ENCODE measurements at places on chromosomes 16 and 17. TPM values are rescaled to one million over a fixed set of nuclear protein-coding genes. Genes with fewer than 3 reads are reported as not detected.

- no peaks in the 10 kb centered on the region for H3K4me1 ChIP-seq
- no peak overlapping the region for H3K27ac ChIP-seq
- no peaks in the 10 kb centered on the region for H3K27me3 ChIP-seq
- H3K4me3 ChIP-seq: no peak overlapping the region
These were observed 936.1 kb upstream of the SOX9 start for GRCh38 chr17:71184716-71185115.

GRCh38 chr17:69511250-69511649, 96.8 kb downstream of the MAP2K6 start:
- no peak overlapping the region for H3K27ac ChIP-seq
- no peaks in the 10 kb centered on the region for H3K27me3 ChIP-seq
- H3K4me1 ChIP-seq: no peaks in the 10 kb centered on the region

- no peak within 1 kb of the TSS for H3K27ac ChIP-seq
- H3K27me3 ChIP-seq: no peaks in the 10 kb centered on the region
- no peak within 1 kb of the TSS for H3K4me3 ChIP-seq
- H3K4me1 ChIP-seq: peaks cover 4% of the 10 kb centered on the region
These were observed at the start of gene BCO1 for GRCh38 chr16:81238296-81239011. Gene BCO1 (plus strand): TSS chr16:81238689. CDS start chr16:81238909, 220 bp downstream.

GRCh38 chr16:17265154-17265553, 205.6 kb downstream of the XYLT1 start:
- H3K4me1 ChIP-seq: peaks cover 16% of the 10 kb centered on the region
- H3K36me3 ChIP-seq: no peaks in the 10 kb centered on the region

DNA sequence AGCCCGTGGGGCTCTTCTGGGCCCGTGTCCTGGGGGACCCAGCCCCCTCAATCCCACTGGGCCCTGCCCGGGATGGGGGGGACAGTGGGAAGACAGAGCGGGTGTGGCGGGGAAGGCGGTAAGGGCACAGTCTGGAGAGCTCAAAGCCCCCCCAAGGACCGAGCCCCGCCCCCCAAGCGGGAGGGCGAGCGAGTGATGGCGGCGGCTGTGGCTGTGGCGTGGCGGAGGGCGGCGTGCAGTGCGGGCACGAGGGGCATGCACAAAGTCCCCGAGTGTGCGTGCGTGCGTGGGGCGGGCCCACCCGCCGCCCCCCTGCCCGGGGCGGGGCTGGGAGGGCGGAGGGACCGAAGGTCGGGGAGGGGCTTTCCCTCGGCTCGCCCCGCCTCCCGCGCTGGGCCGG, 3.6 kb upstream of the WDR24 start:
- no peak overlapping the region for H3K4me3 ChIP-seq
- peaks cover 40% of the 10 kb centered on the region for H3K4me1 ChIP-seq
- DNase-seq: no peak
- H3K27me3 ChIP-seq: no peaks in the 10 kb centered on the region
- H3K27ac ChIP-seq: no peak overlapping the region

- no peaks in the 10 kb centered on the region for H3K27me3 ChIP-seq
- no peak overlapping the region for H3K4me3 ChIP-seq
- no peak overlapping the region for H3K27ac ChIP-seq
- peaks cover under 1% of the 10 kb centered on the region for H3K36me3 ChIP-seq
These were observed 6.8 kb downstream of the AXIN2 start for GRCh38 chr17:65554553-65555223.

DNA sequence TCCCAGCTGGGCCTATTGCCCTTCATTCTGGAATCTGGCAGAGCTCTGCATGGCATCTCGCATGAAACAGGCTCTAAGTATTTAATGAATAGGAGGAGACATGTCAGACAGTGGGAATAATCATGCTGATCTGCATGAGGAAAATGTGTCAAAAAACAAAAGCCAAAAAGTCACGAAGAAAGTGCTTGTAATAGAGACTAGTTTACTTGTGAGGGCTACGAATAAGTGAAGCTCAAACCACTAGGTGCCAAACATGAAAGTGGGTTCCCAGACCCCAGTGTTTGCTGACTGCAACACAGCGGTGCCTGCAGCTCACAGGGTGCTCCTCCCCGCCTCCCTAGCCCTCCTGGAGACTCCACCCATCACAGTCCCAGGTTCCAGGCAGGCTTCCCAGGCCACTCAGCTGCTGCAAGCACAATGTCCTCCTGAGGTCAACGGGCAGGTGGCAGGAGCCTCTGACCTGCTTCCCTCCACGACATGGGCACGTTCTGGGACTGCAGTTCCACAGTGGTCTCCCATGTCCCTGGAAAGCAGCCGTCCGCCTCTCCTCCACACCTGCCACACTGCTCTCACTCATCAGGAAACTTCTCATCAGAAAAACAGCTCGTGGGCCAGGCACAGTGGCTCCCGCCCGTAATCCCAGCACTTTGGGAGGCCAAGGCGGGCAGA, 96.5 kb downstream of the ANKRD11 start:
- no peaks in the 10 kb centered on the region for H3K36me3 ChIP-seq
- no peaks in the 10 kb centered on the region for H3K27me3 ChIP-seq
- H3K27ac ChIP-seq: no peak overlapping the region
- peaks cover 57% of the 10 kb centered on the region for H3K4me1 ChIP-seq
- no peak for DNase-seq

DNA sequence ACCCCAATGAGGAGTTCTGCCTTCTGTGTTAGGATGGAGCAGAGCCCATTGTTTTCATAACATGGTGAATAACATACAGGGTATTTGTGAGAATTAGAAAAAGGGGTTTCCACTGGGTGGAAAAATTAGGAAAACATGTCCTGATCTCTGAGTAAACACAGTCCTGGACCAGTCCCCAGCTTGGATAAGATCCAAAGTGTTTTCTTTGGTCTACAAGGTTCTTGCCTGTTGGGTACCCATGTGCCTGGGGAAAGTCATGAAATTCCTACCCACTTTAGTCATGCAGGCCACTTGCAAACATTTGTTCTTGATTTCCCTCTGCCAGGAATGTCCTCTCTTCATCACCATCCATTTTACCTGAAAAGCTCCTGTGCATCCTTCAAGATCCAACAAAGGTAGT, 164.8 kb upstream of the DYNLRB2 start:
- no peaks in the 10 kb centered on the region for H3K27me3 ChIP-seq
- H3K27ac ChIP-seq: no peak overlapping the region
- H3K4me1 ChIP-seq: no peaks in the 10 kb centered on the region
- no peak overlapping the region for H3K4me3 ChIP-seq
- DNase-seq: no peak
- no peaks in the 10 kb centered on the region for H3K36me3 ChIP-seq

TMEM88 gene
- total RNA-seq: 6.2 TPM

GRCh38 chr17:17029938-17030337, 12.3 kb upstream of the MPRIP start:
- H3K27ac ChIP-seq: no peak overlapping the region
- H3K4me1 ChIP-seq: no peaks in the 10 kb centered on the region
- H3K36me3 ChIP-seq: no peaks in the 10 kb centered on the region
- no peaks in the 10 kb centered on the region for H3K27me3 ChIP-seq
- no peak for DNase-seq

DNA sequence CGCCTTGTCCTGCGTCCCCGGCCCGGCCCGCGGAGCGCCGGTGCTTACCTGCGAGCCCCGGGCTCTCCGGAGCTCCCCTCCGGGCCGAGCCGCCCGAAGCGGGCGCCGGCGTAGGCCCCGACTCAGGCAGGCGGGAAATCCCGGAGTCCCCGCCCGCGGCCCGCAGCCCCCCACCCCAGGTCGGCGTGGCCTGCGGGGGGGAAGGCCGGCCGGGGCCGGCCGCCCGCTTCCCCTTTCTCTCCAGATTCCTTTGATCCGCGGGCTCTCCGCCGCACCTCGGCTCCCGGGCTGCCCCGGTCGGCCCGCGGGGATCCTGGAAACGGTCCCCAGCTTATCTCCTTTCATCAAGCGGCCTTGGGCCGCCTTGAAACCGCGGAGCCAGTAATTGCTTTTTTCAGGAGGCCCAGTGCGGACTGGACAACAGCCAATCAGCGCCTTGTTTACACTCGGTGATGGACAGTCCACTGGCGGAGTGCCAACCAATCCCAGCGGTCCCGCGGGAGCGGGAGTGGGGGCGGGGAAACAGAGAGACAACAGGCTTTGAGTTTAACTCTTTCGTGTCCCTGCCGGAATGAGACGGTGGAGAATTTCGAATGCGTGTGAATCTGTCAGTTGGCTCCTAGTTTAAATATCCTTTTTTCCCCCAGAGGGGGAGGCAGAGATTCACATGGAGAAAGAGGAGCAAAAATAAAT, 1.4 kb upstream of the BAHCC1 start:
- H3K27ac ChIP-seq: no peak overlapping the region
- peaks cover 52% of the 10 kb centered on the region for H3K4me1 ChIP-seq
- peaks cover 66% of the 10 kb centered on the region for H3K27me3 ChIP-seq
- H3K36me3 ChIP-seq: no peaks in the 10 kb centered on the region

DNA sequence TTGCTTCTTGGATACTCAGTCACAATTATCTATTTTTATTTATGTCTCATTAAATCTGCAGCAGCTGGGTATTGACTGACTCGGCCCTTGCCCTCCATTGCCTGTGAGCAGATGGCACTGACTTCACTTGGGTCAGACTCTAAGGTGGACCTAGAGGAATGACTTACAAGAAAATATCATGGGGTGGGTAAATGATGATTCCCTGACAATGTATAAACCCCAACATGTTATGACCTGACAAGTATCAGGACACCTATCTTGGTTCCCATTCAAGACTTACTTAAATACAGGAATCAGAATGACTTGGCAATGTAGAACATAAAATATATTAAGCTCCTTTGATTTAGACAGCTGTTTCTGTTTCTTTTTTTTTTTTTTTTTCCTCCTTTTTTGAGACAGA, 953.5 kb downstream of the CDH11 start:
- no peaks in the 10 kb centered on the region for H3K36me3 ChIP-seq
- no peak overlapping the region for H3K27ac ChIP-seq
- H3K27me3 ChIP-seq: no peaks in the 10 kb centered on the region
- H3K4me3 ChIP-seq: no peak overlapping the region
- no peaks in the 10 kb centered on the region for H3K4me1 ChIP-seq

DNA sequence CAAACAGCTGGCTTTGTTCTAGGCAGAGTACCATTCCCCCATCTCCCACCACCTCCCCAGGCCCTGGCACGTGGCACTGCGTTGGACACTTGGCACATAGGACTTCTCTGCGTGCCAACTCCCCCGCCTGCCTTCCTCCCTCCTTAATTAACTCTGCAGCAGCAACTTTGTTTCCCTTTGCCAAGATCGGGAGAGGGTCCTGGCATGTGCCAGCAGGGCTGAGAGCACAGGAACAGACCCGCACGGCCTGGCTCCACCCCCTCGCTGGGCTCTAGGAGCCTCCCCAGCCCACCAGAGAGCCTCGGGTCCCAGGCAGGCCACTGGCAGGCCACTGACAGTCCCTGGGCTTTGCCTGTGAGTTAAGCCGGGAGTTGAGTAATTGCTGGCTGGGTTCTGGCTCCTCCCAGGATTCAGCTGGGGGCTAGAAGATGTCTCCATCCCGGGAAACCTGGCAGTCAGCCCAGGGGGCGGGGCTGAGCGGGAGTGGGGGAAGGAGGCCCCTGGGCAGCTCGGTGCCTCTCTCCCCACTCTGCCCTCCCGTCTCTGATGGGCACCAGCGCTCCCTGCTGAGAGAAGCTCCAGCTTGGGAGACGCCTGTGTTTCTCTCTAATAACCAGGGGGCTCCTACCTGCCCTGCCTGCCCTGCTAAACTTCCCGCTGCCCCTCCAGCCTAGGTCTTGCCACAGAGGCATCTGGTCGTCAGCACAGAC, 224.0 kb upstream of the TNRC6C start:
- no peaks in the 10 kb centered on the region for H3K4me1 ChIP-seq
- DNase-seq: no peak
- H3K27ac ChIP-seq: no peak overlapping the region
- H3K27me3 ChIP-seq: no peaks in the 10 kb centered on the region
- H3K36me3 ChIP-seq: no peaks in the 10 kb centered on the region

DNA sequence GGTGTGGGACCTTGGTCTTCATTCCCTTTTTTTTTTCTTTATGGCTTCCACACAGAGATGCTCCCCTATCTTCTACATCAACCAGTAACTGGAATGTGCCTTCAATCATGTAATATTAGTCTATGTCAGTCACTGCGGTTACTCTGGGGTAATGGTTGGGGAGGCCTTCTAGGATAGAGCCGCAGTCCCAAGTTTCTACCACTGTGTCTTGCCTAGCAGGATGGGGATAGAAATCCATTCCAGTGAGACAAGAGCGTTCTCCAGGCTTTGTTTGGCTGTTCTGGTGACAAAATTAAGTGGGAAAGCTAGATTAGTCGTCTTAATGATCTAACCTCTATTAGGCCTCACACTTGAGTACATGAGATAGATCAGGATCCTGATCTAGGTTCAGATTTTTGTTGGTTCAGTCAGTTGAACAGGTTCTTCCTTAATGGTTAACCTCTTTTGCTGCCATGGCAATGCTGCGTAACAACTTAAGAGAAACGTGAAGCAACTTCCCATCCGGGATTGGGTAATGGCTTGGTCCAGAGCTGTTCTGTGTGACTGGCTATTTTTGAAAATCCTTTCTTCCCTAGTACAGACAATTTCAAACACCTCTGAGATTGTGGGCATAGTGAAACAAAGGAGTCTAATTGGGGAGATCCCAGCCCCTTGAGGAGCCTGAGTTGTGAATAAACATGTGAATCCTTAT, 8.7 kb downstream of the MSL1 start:
- H3K27me3 ChIP-seq: no peaks in the 10 kb centered on the region
- no peak for DNase-seq
- no peak overlapping the region for H3K4me3 ChIP-seq
- peaks cover 2% of the 10 kb centered on the region for H3K4me1 ChIP-seq
- H3K36me3 ChIP-seq: peaks cover 57% of the 10 kb centered on the region
- no peak overlapping the region for H3K27ac ChIP-seq

TNFRSF13B gene
- not detected for total RNA-seq

GRCh38 chr17:73616873-73617404, 27.3 kb downstream of the SDK2 start:
- H3K27ac ChIP-seq: no peak overlapping the region
- H3K27me3 ChIP-seq: no peaks in the 10 kb centered on the region
- no peaks in the 10 kb centered on the region for H3K36me3 ChIP-seq
- no peaks in the 10 kb centered on the region for H3K4me1 ChIP-seq
- DNase-seq: no peak

GRCh38 chr17:64418506-64419339, 28.1 kb upstream of the PECAM1 start:
- H3K27ac ChIP-seq: no peak overlapping the region
- H3K4me3 ChIP-seq: no peak overlapping the region
- DNase-seq: peak; percentile 60
- no peaks in the 10 kb centered on the region for H3K36me3 ChIP-seq
- H3K27me3 ChIP-seq: no peaks in the 10 kb centered on the region
- H3K4me1 ChIP-seq: peaks cover 5% of the 10 kb centered on the region

DNA sequence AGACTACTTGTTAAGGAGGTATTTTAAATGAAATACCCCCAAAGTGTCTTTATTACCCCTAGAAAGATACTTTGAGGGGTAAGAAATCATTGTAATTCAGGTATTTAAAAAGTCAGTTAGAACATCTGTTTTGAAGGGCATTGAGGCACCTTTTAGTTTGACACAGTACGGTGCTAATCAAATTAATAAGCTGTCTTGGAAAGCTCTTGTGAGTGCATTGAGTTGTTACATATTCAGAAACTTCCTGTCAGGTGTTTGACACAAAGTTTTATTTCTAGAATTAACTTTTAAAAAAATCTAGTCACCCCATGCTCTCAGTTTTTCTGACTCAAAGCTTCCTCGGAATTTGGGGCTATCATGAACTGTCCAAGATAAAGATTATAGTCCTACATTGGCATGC, 4.6 kb downstream of the RBBP6 start:
- H3K36me3 ChIP-seq: peaks cover 18% of the 10 kb centered on the region
- DNase-seq: no peak
- H3K27me3 ChIP-seq: no peaks in the 10 kb centered on the region
- H3K27ac ChIP-seq: no peak overlapping the region

GRCh38 chr17:42092939-42093338, 5.3 kb downstream of the ZNF385C start:
- H3K36me3 ChIP-seq: no peaks in the 10 kb centered on the region
- H3K27ac ChIP-seq: no peak overlapping the region
- no peak overlapping the region for H3K4me3 ChIP-seq
- no peak for DNase-seq
- H3K27me3 ChIP-seq: peaks cover 6% of the 10 kb centered on the region
- peaks cover 4% of the 10 kb centered on the region for H3K4me1 ChIP-seq

LRRC46 gene
- total RNA-seq: 0.23 TPM

SYT17 gene
- total RNA-seq: not detected
